LHCN-M2 (cell line): ENCODE measurements at places on chromosomes 13 and 19. TPM values are rescaled to one million over a fixed set of nuclear protein-coding genes. Genes with fewer than 3 reads are reported as not detected.

GRCh38 chr13:110416131-110417025 is 109.3 kb downstream of the COL4A2 start:
- DNase-seq: no peak

Gene ZNF627
- total RNA-seq: 18.8 and 19.2 TPM in 2 replicates

- peak; percentile 69 for DNase-seq
Observed at GRCh38 chr19:11887611-11888531, at the start of gene ZNF69. TSS of gene ZNF69 (plus strand) at chr19:11887782. CDS start at chr19:11887924, 142 bp downstream.

DNA sequence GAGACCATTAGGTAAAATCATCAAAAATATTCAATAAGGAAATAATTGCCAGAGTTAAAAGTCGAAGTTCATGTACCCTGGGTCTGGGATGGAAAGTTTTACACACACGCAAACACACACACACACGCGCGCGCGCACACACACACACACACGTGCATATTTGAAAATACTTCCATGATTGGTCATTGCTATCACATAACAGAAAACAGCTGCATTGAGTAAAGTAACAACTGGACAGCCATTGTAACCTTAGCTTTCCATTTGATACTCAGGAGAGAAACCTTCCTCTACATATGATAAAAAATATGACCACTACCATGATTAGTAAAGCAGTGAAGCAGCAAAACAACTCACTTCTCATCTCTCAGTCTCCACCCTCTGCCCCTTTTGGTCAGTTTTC is 490.0 kb upstream of the SGCG start:
- DNase-seq: peak; percentile 59

- no peak for DNase-seq
Observed at GRCh38 chr19:48645620-48646000, 377 bp downstream of the CA11 start.
